H54 (cell line): ENCODE measurements at places on chromosomes 12 and 14.

- DNase-seq: no peak
These were observed 48.2 kb upstream of the PLXNC1 start for GRCh38 chr12:94100211-94100627.

GRCh38 chr14:90103808-90104207, 42.0 kb downstream of the KCNK13 start:
- DNase-seq: no peak

- DNase-seq: no peak
These were observed 41.4 kb upstream of the FGF6 start for GRCh38 chr12:4486980-4487379.

DNA sequence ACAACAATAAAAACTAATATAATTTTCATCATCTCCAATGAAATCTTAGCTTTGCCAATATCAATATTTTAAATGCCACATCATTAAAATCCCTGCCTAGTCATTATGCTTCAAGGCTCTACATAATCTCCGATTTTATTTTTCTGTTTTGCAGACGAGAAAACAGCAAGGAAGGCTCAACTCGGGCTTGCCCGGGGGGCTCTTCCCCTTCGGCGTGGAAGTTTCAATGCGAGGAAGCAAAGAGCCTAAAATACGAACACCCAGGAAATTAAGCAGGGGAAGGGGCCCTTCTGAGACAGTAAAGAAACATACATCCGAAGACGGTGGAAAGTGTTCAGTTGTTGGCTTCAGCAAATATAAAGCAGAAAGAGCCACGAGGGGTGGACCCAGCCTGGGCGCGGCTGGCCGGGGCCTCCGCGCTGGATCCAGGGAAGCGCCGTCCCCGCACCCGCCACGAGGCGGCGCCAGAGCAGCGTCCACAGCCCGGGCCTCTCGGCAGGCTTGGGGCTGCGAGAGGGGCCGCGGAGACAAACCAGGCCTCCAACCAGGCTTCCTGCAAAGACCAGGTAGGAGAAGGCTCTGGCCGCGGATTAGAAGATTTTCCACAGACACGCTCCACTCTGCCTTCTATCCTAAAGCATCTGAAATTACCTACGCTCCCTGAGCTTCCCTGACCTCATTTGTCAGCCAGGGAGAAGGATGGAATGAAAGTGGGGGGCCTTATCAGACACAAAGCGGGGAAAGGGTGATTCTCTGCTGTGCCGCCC, 77.2 kb downstream of the SERPINA3 start:
- peak; percentile 74 for DNase-seq

- DNase-seq: peak; percentile 49
These were observed 764 bp downstream of the RBM25 start for GRCh38 chr14:73058922-73059673.
